ENCODE measurements at places on chromosomes 4 and X.

- no peak for DNase-seq
These were observed 162.9 kb upstream of the USP9X start for GRCh38 chrX:40922307-40922706.

DNA sequence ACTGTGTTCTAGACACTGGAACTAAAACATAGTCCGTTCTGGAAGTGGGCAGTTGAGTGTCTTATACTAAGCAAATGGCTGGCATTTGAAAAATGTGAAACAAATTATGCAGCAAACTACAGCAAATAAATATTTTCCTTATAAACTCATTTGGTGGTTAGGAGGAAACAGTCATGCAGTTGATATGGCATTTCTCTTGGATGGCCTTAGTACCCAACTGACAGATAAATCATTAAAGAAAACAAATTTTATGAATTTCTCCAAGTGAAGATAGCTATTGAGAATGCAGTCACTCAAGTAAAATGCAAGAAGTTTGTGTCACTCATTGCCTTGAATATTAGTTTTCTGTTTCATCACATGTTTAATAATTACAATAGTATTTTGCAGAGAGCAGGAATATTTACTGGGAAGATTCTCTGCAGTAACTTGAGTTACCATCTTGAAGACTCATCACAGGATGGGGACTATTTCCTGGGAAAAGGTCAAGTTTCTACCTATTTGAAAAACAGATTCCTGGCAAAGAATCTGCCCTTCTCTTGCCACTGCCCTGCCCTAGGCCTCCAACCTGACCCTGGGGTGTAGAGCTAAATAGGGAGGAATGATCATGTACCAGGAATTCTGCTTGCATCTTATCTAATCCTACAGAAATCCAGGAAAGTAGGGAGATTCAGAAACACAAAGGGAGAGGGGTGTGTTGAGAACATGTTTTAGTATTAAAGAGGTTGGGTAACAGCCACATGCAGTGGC, 105.9 kb downstream of the SH3RF1 start:
- no peak for DNase-seq

DNA sequence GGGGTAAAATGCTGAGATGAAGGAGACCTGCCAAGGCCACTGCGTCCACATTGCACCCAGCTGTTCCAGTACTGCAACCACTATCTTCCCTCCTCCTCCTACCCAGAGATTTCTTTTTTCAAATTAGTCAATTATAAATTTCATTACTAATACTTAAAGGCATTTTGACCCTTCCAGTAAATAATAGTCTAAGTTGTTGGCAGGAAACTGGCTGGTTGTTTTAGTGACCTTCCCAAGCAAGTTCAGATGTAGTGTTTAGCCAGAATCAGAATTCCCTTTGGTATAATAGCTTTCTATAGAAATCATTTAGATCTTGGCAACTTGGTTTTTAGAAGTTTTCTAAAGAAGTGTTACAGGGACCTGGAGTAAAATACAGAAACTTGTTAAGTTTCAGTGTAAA, 66.0 kb downstream of the AASDH start:
- no peak for DNase-seq

- DNase-seq, result peak; percentile 42
These were observed 31.5 kb downstream of the NOP14 start for GRCh38 chr4:2931512-2932301.

DNA sequence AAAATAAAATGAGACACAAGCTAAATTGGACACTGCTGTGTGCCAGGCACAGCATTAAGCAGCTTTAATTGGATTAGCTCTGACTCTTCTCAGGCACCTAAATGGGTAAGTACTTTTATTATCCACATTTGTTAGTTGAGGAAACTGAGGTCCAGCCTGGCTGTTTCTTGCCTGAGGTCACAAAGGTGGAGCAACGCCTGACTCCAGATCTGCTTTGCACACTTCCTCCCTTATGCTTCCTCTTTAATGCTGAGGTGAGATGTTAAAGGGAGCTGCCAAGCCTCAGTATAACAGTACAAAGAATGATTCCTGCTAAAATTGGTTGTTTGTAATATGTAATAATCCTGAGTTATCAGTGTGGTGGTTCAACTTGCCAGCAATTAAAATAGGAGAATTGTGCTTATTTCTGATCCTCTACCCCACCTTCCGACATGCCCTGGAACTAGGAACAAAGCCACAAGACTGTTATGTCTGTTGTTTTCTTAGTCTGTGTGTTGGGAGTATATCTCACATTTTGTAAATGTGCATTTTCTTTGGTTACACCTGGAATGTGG, 74.4 kb downstream of the AFF1 start:
- no peak for DNase-seq

GRCh38 chr4:98932539-98932938, 3.6 kb upstream of the EIF4E start:
- no peak for DNase-seq

- no peak for DNase-seq
These were observed 1640.7 kb downstream of the C4orf33 start for GRCh38 chr4:130736436-130737185.

- DNase-seq, result no peak
These were observed 139.6 kb upstream of the HAND2 start for GRCh38 chr4:173669460-173670179.

DNA sequence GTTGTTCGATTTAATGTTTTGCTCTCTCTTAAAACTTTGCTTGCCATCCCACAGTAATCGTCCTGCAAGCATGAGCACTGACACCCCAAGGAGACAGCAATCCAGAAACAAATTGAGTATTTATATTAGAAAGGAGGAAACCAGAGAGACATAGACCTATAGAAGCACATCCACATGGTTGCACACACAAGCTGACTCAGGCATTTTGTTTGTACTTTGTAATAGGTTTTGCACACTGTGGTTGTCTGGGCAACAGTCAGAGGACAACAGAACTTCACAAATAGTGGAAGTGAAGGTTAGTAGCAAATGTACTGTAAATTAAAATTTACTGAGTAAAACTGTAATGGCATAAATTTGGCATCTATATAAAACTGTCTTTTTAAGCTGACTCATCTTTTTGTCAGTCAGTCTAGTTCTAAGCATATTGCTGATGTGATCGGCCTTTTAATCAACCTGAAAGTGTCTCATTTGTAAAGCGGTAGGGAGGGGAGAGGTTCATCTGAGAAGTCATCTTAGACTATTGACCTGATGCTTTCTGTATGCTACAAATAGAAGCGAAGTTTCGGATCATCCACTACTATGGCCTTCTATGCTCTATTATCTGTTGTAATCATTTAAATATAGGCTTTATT, 1624.7 kb downstream of the ARAP2 start:
- no peak for DNase-seq

GRCh38 chr4:8577046-8577445, 3.1 kb upstream of the GPR78 start:
- DNase-seq, result no peak

DNA sequence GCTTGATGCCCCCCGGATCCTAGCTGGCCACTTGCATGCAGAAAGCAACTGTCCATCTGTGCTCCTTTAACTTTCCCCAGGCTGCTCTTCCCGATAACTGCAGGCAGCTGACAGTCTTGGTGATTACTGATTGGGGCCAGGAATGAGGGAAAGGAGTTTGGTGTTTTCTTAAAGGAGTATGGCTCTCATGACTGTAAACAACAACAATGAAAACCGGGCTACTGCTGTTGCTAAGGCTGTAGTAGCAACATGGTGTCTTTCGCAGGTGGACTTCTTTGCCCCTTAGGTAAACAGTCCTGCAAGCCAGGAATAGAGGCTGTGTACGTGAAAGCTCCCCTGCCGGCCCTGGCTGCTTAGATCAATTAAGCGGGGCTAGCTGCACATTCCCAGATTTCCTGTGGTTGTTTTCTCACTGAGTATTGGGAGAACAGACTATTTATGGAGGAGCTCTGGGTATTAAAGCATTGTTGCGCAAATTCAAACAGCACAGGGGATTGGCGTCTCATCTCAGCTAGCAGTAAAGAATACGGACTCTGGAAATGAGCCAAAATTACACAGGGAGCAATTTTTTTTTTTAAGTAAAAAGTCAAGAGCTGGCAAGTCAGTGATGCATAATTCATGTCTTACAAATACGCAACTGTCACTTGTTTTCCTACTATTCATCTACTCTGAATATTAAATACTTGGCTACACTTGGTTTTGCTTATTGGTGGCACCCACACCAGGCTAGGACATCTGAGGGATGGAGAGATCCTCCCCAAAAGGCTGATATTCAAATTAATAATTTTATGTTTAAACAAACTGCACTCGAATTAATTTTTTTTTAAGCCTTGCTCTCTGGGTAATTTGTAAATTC, 61.6 kb upstream of the NAP1L5 start:
- DNase-seq, result no peak

DNA sequence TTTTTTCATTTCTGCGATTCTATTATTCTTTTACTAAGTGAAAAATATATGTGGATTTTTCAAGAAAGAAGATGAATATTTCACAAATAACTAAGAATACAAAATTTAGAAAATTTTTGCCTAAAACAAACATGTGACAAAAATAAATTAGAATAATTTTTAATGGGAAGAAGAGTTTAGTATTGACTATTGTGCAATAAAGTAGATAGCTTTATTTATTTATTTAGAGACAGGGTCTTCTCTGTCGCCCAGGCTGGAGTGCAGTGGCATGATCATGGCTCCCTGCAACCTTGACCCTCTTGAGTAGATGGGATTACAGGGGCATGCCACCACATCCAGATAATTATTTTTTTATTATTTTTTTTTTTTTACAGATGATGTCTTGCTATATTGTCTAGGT, 95.3 kb upstream of the PAQR3 start:
- DNase-seq, result no peak

GRCh38 chr4:101993002-101993841, 202.7 kb downstream of the BANK1 start:
- DNase-seq, result no peak

DNA sequence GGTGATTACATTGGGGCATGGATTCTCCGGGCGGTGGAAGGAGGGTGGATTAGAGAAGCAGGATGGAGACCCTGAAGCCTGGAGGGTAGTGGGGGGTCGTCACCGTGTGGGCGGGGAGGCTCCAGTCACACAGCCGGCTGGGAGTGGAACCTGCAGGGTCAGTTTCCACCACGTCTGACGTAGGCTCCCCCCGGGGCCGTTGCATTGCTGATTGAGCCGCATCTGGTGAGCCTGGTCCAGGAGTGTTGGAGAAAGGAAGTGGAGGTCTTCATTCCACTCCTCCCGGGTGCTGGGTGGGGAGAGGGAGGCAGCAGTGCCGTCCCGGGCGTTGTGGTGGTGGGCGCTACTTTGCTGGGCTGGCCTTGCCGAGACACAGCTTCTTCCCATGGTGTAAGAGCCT, 28.1 kb downstream of the TBC1D14 start:
- no peak for DNase-seq

- DNase-seq, result peak; percentile 51
These were observed at the start of gene IL2RG for GRCh38 chrX:71111141-71111843. IL2RG (minus strand) TSS chrX:71111577; CDS start chrX:71111539, 38 bp downstream.

GRCh38 chrX:39318506-39319343, 517.5 kb downstream of the MID1IP1 start:
- no peak for DNase-seq

- DNase-seq, result no peak
These were observed 24.7 kb downstream of the ACE2 start for GRCh38 chrX:15576019-15576418.

DNA sequence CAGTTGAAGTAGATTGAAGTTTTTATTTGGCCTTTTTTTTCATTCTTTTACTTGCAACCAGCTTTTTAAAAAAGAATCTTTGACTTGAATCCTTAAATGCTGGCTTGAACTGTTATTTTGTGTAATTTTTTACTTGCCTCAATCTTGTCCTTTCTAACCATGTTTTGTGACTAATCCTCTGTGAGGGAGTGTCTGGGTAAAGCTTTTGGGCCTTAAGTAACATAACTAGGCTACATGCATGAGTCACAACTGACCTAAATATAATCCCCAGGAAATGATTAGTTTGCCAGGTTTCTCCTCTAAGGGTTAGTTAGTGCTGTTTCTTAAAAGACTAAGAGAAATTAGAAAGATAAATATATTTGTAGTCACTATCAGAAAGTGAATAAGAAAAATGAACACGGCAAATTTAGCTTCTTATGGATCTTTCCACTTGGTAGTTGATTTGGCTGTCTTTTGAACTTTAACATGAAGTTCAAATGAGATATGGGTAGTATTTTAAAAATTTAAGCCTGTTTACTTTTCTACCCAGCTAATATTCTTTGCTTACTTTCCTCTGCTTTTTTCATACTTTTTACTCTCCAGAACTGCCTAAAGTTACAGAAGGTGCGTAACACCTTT, 13.0 kb downstream of the EXOC1 start:
- DNase-seq, result no peak

- no peak for DNase-seq
These were observed 47.2 kb downstream of the GBA3 start for GRCh38 chr4:22739968-22740367.
